ENCODE measurements at places on chromosomes 2 and 18.

GRCh38 chr2:231184319-231184718 lies 14.1 kb upstream of the ARMC9 start:
- no peak for DNase-seq

- DNase-seq = no peak
These were observed 145.3 kb upstream of the MEX3C start for GRCh38 chr18:51342815-51343214.

- DNase-seq = no peak
These were observed 47.7 kb downstream of the CMPK2 start for GRCh38 chr2:6818012-6818411.

DNA sequence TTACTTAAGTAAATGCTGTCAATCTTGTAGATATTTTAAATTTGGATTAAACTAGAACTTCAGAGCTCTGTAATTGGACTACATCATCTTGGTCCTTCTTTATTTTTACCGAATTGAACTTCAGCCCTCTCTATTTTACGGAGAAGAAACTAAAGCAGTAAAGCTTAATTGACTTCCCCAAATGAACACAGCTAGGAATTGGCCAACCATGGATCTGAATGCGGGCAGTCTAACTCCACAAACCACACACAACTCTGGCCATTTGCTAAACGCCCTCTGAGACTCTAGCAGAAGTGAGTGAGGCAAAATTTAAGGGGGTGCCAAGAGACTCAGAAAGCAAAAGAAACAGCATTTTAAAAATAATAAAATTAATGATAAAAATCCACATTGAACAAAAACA lies 86.3 kb upstream of the KCTD1 start:
- no peak for DNase-seq

DNA sequence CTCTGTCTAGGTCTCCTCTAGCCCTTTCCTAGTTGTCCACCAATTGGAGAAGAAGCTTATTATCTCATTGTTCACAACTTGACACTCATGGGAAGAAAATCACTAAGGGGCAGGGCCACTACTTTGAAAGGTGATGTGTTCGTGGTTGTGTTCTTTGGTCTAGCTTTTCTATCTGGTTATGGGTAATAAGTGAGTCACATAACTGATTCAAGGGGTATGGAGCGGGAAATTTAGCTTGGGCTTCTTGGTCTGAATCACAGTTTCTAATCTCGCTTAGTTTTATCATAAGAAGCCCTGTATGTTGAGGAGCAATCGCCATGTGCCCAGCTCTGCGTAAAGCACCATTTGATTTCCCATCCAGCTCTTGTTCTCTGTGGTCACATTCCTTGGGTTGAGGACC lies 18.7 kb upstream of the DYTN start:
- DNase-seq = no peak

GRCh38 chr2:33518929-33519328 lies 42.5 kb downstream of the RASGRP3 start:
- no peak for DNase-seq

- peak; percentile 22 for DNase-seq
These were observed 676.3 kb downstream of the IRS1 start for GRCh38 chr2:226123300-226123699.

- no peak for DNase-seq
These were observed 49.3 kb upstream of the KCNH7 start for GRCh38 chr2:162887902-162888301.

- DNase-seq = no peak
These were observed 256.6 kb downstream of the PIEZO2 start for GRCh38 chr18:10892786-10893185.

Measured in CD14-positive monocyte (primary cell).